Uterine smooth muscle cell (primary cell): ENCODE measurements at places on chromosomes 5 and 9. TPM values are rescaled to one million over a fixed set of nuclear protein-coding genes. Genes with fewer than 3 reads are reported as not detected.

GPX3 gene
- 1.7 and 2.4 TPM in 2 replicates for total RNA-seq

LCP2 gene
- total RNA-seq, result 0.25 TPM in 1 of 2 replicates, not detected in the other

SVEP1 gene
- 11.1 and 42.2 TPM in 2 replicates for total RNA-seq

CCNJL gene
- total RNA-seq, result 0.11 and 0.12 TPM in 2 replicates

NPDC1 gene
- 13.3 and 20.9 TPM in 2 replicates for total RNA-seq

N4BP3 gene
- total RNA-seq, result 0.89 and 1.1 TPM in 2 replicates

DMGDH gene
- total RNA-seq, result 1.1 and 3.6 TPM in 2 replicates

FGF18 gene
- 0.12 and 0.22 TPM in 2 replicates for total RNA-seq

PIP5KL1 gene
- 1.2 and 3.1 TPM in 2 replicates for total RNA-seq

CDO1 gene
- total RNA-seq, result 3.4 and 9.5 TPM in 2 replicates

NIPSNAP3A gene
- total RNA-seq, result 33.1 and 35.9 TPM in 2 replicates

C5 gene
- 8.0 and 9.1 TPM in 2 replicates for total RNA-seq

PCDHGC3 gene
- total RNA-seq, result 39.6 and 44.7 TPM in 2 replicates

SLC36A1 gene
- 9.1 and 9.9 TPM in 2 replicates for total RNA-seq

GARIN3 gene
- not detected in 2 replicates for total RNA-seq

KIF24 gene
- total RNA-seq, result 1.4 and 5.2 TPM in 2 replicates

TNFSF15 gene
- total RNA-seq, result 3.0 and 3.4 TPM in 2 replicates

LVRN gene
- 0.12 and 0.33 TPM in 2 replicates for total RNA-seq

CAPSL gene
- not detected in 2 replicates for total RNA-seq

IFNB1 gene
- not detected in 2 replicates for total RNA-seq

ZNF454 gene
- 1.7 and 2.6 TPM in 2 replicates for total RNA-seq

PCA3 gene
- under 0.01 TPM in 2 replicates for total RNA-seq

BTNL8 gene
- total RNA-seq, result not detected in 2 replicates

CKMT2 gene
- 8.6 and 25.2 TPM in 2 replicates for total RNA-seq

SPATA31A3 gene
- total RNA-seq, result not detected in 2 replicates

IGIP gene
- 8.2 and 15.2 TPM in 2 replicates for total RNA-seq

LOX gene
- total RNA-seq, result 22.4 and 58.0 TPM in 2 replicates

C9 gene
- 0.55 and 1.1 TPM in 2 replicates for total RNA-seq

GABRA6 gene
- total RNA-seq, result not detected in 2 replicates

ADGRD2 gene
- total RNA-seq, result not detected in 2 replicates

IL12B gene
- total RNA-seq, result not detected in 2 replicates

PCDHGB1 gene
- 0.44 and 1.2 TPM in 2 replicates for total RNA-seq

GPR151 gene
- total RNA-seq, result not detected in 2 replicates

MOCS2 gene
- 33.9 and 45.0 TPM in 2 replicates for total RNA-seq

GFI1B gene
- not detected in 2 replicates for total RNA-seq

AQP3 gene
- 0.89 and 1.00 TPM in 2 replicates for total RNA-seq

TMC1 gene
- 0.62 and 2.1 TPM in 2 replicates for total RNA-seq

TAF11L6 gene
- not detected in 2 replicates for total RNA-seq

CCL28 gene
- total RNA-seq, result 1.5 and 3.9 TPM in 2 replicates
